ENCODE measurements at places on chromosomes 5 and 9.

- no peak for DNase-seq
These were observed 72.5 kb upstream of the NMUR2 start for GRCh38 chr5:152477536-152477935.

GRCh38 chr5:142561486-142562097 is 124.3 kb downstream of the FGF1 start:
- no peak for DNase-seq

DNA sequence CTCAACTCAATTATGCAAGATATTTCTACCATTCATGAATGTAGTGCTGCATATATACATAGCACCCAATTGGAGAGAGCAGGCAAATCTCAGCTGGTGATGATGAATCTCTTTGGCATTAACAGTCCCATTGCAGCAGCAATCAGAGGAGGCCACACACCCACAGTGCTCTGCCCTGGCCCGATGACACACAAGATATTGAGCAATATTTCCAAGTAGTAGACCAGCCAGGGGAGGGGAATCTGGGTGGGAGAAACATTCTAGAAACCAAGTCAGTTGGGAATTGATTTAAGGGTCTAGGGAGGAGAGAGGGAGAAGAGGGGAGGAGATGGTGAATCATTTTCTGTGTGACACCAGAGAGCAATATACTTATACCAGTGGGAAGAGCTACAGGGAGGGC is 14.9 kb upstream of the C5orf63 start:
- DNase-seq, result no peak

DNA sequence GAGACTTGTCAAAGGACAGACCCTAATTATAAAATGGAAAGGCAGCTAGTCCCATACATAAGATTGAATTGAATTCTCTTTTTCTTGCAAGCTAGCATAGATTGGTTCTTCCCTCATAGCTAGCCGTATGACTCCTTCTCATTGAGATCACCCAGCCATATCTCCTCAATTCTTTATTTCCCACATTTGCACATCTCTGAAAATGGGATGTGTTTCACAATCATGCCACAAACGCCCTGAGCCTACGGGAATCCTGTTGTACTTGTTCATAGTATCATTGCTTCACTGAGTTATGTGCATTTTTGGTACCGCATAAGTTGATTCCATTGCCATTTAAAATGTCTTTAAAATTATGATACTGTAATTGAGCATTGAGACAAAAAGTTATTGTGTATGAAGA is 90.5 kb downstream of the PCSK1 start:
- no peak for DNase-seq

DNA sequence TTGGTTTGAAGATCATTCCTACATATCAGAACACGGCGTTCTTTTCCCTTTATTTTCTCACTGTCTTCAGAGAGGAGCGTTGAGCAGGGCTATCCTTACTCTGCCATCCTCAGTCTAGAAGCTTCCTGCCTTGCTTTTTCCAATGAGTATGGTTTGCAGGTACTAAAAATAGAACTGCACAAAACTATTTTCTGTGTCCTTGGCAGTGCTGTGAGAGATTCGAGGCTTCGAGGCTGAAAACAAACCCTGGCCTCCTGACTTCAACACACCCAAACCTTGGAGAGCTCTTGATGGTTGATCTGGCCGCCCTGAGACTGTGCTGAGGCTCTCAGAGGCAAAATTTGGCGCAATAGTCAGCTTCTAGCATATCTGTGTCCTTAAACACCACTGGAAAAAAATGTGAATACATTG is 78.9 kb downstream of the GOLPH3 start:
- DNase-seq, result no peak

GRCh38 chr5:159833088-159833487 is 83.2 kb upstream of the ADRA1B start:
- DNase-seq, result no peak

DNA sequence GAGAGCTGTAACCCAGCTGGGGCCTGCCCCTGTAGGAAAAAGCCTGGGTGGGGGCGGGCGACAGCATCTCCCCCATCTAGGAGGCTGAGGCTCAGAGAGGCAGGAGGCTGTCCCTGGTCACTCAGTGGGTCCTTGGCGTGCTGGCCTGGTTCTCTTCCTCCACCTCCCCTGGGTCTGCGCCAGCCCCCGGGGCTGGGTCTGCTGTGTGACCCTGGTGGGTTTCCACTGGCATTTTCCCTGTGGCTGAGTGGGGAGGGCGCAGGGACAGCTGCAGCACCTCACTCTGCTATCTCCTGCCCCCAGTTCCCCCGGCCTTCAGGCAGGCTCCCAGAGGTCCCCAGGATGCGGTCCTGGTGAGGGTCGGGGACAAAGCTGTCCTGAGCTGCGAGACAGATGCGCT is 59.5 kb upstream of the ASS1 start:
- no peak for DNase-seq

Measured in stimulated activated CD4-positive, alpha-beta T cell treated with anti-CD3 and anti-CD28 coated beads, Interleukin-12 subunit alpha, Interleukin-12 subunit beta, amount 100 ng/mL, for 4 hours (primary cell).